ENCODE measurements at places on chromosomes 6 and 20.

DNA sequence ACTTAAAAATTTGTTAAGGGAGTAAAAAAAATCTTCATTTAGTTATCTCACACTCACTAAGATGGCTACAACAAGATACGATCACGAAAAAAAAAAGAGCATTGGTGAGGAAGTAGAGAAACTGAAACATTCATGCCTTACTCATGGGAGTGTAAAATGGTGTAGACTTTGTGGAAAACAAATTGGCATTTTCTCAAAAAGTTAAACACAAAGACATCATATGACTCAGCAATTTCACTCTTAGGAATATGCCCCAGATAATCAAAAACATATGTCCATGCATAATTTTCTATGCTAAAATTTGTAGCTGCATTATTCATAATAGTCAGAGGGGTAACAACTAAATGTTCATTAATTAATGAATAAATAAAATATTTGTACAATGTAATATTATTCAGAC is 120.9 kb upstream of the IRAK1BP1 start:
- no peaks in the 10 kb centered on the region for H3K36me3 ChIP-seq
- H3K27ac ChIP-seq: no peak overlapping the region
- no peaks in the 10 kb centered on the region for H3K4me1 ChIP-seq
- no peak overlapping the region for H3K4me3 ChIP-seq
- no peak for DNase-seq

DNA sequence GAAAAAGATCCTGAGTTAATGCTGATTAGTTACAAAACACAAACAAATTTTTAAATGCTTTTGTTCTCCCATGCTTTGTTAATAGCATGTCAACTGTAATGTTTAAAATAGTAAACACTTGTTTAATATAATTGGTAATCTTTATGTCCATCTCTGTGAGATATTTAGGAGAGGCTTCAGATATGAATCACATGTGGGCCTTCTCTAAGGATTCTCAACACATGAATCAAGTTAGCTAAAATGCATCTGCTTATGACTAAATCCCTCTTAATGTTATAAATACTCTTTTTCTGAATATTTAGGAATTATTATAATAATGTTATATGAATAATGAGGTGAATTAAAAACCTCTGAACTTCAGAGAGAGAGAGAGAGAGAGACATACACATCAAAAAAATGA is 345.9 kb upstream of the MANEA start:
- DNase-seq: no peak
- H3K4me3 ChIP-seq: no peak overlapping the region
- no peak overlapping the region for H3K27ac ChIP-seq
- H3K36me3 ChIP-seq: no peaks in the 10 kb centered on the region

- H3K4me3 ChIP-seq: no peak overlapping the region
- DNase-seq: no peak
- no peaks in the 10 kb centered on the region for H3K27me3 ChIP-seq
Measured at GRCh38 chr6:104704191-104704590, 155.5 kb downstream of the HACE1 start.

DNA sequence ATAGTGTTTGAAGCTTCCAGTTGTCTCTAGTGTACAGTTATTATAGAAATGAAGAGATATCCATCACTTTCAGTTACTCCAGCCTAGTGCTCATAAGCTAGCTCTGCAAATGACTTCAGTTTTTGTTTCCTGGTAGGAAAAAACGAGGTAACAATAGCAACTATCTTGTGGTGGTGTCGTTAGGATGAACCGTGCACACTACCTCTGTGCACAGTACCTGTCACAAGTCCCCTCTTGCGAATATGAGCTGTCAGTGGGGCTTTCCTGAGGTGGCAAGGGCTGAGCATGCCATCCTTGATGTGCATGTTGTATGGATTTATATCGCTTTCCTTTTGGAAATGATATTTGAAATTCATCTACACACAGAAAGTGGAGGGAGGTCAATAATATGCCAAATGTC is 151.8 kb downstream of the ARID1B start:
- no peak overlapping the region for H3K27ac ChIP-seq
- DNase-seq: no peak
- H3K27me3 ChIP-seq: no peaks in the 10 kb centered on the region
- no peak overlapping the region for H3K4me3 ChIP-seq

GRCh38 chr6:15555101-15556038 is 107.5 kb downstream of the DTNBP1 start:
- no peaks in the 10 kb centered on the region for H3K36me3 ChIP-seq
- no peaks in the 10 kb centered on the region for H3K27me3 ChIP-seq
- no peak overlapping the region for H3K4me3 ChIP-seq

DNA sequence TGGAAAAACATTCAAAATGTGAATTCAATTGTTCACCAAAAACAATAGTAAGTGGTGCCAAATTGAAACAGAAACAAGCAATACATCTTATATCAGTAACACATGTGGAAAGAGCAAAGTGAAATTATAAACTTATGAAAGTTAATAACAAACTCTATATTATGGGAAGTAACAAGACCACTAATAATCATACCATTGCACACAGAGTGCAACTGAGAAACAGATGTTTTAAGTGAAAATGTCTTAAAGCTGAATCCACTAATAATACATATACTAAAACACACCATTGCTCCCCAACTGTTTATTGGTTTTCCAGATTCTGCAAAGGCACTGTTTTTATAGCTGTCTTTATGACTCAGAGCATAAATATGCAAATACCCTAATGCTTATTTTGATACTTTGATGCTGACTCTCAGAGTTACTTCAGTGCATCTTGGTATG is 292.3 kb downstream of the RFPL4B start:
- no peaks in the 10 kb centered on the region for H3K4me1 ChIP-seq
- no peaks in the 10 kb centered on the region for H3K27me3 ChIP-seq
- no peak overlapping the region for H3K27ac ChIP-seq

DNA sequence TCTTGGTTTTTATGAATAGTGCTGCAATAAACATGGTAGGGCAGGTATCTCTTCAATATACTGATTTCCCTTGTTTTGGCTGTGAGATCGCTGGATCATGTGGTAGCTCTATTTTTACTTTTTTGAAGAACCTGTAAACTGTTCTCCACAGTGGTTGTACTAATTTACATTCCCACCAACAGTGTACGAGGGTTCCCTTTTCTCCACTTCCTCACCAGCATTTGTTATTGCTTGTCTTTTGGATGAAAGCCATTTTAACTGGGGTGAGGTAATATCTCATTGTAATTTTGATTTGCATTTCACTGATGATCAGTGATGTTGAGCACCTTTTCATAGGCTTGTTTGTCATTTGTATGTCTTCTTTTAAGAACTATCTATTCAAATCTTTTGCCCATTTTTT is 8.0 kb upstream of the ARG1 start:
- H3K4me1 ChIP-seq: no peaks in the 10 kb centered on the region
- H3K4me3 ChIP-seq: no peak overlapping the region
- no peak overlapping the region for H3K27ac ChIP-seq

- H3K36me3 ChIP-seq: no peaks in the 10 kb centered on the region
- no peak for DNase-seq
- peaks cover 33% of the 10 kb centered on the region for H3K27me3 ChIP-seq
Measured at GRCh38 chr6:116764629-116764960, 924 bp downstream of the FAM162B start.

DNA sequence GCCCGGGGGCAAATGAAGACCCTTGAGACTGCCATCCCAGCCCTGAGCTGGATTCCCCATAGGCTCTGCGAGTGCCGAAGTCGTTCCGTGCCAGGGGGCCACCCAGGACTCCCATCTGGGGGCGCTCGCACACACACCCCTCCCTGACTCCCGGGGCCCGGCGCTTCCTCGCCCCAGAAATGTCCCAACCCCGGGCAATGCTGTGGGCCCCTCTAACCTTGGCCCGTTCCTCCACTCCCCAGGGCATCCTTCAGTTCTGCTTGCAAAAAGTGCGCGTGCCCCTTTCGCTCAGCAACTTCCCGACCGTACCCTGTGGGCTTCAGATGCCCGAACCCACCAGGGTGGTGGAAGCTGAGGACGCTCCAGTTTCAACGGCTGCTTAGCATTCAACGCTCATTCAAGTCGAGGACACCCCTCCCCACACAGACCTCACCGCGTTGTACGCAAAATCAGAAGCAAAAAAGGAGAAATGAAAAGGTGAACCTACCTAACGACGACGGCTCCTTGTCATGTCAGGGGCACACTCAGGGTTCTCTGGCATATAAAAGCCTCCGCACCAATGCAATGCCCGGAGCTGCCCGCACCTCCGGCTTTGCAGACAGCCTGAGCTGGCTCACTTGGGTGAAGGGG is 25.3 kb downstream of the RIPOR2 start:
- H3K4me3 ChIP-seq: peak overlapping the region; percentile 92
- peak overlapping the region; percentile 90 for H3K27ac ChIP-seq
- peaks cover 88% of the 10 kb centered on the region for H3K36me3 ChIP-seq
- peaks cover 94% of the 10 kb centered on the region for H3K4me1 ChIP-seq
- H3K27me3 ChIP-seq: no peaks in the 10 kb centered on the region

DNA sequence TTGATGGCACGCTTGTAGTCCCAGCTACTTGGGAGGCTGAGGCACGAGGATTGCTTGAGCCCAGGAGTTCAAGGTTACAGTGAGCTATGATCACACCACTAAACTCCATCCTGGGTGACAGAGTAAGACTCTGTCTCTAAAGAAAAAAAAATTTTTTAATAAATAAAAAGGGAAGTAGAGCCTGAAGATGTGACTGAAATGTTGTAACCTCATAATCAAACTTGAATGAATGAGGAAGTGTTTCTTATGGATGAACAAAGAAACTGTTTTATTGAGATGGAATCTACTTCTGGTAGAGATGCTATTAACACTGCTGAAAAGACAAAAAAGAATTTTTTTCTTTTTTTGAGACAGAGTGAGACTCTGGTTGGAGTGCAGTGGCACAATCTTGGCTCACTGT is 6.7 kb downstream of the MAK start:
- H3K4me1 ChIP-seq: no peaks in the 10 kb centered on the region
- no peak overlapping the region for H3K27ac ChIP-seq
- no peaks in the 10 kb centered on the region for H3K36me3 ChIP-seq

DNA sequence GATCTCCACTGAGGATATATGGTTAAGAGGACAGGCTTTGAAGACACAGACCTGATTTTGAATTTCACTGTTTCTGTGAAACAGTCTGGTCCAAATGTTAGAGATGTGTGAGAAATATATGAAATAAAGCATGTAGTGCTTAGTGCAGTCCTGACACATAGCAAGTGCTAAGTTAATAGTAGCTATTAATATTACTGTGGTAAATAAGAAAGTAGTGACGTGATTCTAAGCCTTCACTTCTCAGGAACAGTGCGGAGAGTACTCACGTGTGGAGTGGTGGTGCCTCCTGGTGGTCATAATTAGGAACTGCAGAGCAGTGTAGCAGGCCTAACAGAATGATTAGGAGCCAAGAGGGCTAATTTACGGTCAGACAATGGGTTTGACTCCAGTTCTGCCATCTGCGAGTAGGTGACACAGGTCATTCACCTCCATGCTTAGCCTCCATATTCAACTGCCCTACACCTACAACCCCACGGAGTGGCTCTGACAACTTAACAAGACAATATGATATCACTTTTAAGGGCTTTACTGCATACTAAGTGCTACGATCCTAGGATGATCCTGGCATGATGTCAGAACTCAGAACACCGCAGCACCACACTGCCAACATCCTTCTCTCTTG is 106.2 kb downstream of the JPH2 start:
- H3K36me3 ChIP-seq: no peaks in the 10 kb centered on the region
- H3K4me1 ChIP-seq: peaks cover 19% of the 10 kb centered on the region
- no peak overlapping the region for H3K27ac ChIP-seq

DNA sequence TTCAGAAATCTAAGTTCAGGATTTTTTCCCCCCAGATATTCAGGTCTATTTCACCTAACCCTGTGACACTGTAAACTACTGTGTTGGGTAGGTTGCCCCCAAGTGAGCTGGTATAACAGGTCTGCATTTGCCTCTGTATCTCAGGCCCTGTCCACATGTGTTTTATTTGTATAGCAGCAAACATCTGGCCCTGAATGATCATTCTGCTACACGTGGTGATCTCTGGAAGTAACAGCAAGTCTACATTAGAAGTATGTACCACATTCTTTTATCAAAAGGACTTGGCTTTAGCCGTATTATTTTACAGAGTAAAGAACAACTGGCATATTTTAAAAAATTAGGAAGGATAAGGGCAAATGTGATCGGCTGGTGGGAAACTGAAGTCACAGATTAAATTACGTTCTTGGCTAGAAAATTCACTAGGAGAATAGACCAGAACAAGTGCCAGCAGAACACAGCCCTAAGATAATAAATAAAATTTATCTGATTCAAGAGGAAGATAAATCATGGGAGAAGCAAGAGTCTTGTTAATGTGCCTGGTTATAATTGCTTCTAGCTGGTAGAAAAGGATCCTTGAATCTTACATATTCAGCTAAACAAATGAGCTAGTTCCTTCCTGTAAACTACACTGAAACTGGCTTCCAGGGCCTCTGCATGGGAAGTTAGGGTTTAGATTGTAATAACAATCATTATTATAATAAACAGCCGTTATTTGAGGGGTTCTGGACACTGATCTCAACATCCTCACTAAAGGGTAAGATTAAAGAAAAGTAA is 192.1 kb downstream of the SAMD5 start:
- no peak overlapping the region for H3K4me3 ChIP-seq
- H3K27ac ChIP-seq: no peak overlapping the region
- no peaks in the 10 kb centered on the region for H3K36me3 ChIP-seq

DNA sequence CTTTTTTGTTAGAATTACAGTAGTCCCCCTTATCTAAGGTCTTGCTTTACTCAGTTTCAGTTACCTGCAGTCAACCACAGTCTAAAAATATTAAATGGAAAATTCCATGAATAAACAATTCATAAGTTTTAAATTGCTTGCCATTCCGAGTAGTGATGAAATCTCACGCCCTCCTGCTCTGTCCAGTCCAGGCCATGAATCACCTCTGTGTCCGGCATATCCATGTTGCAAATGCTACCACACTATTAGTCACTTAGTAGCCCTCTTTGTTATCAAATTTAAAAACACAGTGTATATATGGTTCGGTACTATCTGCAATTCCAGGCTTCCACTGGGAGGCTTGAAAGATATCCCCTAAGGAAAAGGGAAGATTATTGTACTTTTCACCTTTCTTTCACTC is 164.6 kb upstream of the FAM83B start:
- H3K27me3 ChIP-seq: no peaks in the 10 kb centered on the region
- DNase-seq: no peak
- H3K36me3 ChIP-seq: no peaks in the 10 kb centered on the region
- no peak overlapping the region for H3K4me3 ChIP-seq
- no peaks in the 10 kb centered on the region for H3K4me1 ChIP-seq

DNA sequence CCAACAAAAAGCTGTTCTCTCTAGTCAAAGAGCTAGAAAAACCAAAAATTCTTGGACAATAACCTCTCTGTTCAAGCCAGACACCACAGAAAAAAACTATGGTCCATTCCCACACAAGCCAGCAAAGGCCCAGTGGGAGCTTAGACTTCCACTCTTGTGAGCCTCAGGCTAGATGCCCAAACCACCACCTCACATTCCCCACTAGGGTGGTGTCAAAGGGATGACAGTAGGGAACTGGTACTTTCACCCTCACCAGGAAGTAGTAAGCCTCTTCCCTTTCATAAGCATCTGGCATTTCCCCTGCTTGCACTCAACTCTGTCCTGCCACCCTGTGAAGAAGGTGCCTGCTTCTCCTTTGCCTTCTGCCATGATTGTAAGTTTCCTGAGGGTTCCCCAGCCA is 58.4 kb upstream of the RNF217 start:
- H3K4me1 ChIP-seq: no peaks in the 10 kb centered on the region
- no peaks in the 10 kb centered on the region for H3K36me3 ChIP-seq
- no peaks in the 10 kb centered on the region for H3K27me3 ChIP-seq
- no peak for DNase-seq
- H3K4me3 ChIP-seq: no peak overlapping the region
- H3K27ac ChIP-seq: no peak overlapping the region

- no peak overlapping the region for H3K27ac ChIP-seq
- peaks cover 11% of the 10 kb centered on the region for H3K4me1 ChIP-seq
- H3K27me3 ChIP-seq: peaks cover 17% of the 10 kb centered on the region
- peak; percentile 62 for DNase-seq
Measured at GRCh38 chr20:4592316-4593148, 129.2 kb upstream of the PRND start.

GRCh38 chr6:11791354-11792107 is 12.9 kb upstream of the ADTRP start:
- no peaks in the 10 kb centered on the region for H3K27me3 ChIP-seq
- H3K4me3 ChIP-seq: no peak overlapping the region
- H3K4me1 ChIP-seq: no peaks in the 10 kb centered on the region

All from activated naive CD4-positive, alpha-beta T cell treated with anti-CD3 and anti-CD28 coated beads, Interleukin-2, amount 10 ng/mL, durations not matched to agents 7 days and 5 days (primary cell).